Stimulated activated CD4-positive, alpha-beta T cell treated with anti-CD3 and anti-CD28 coated beads, Interleukin-1b, Interleukin-23, amount 100 ng/mL, for 24 hours (primary cell): ENCODE measurements at places on chromosomes 3 and 15.

GRCh38 chr15:75358771-75359536 lies 9.5 kb downstream of the MAN2C1 start:
- no peak for DNase-seq

DNA sequence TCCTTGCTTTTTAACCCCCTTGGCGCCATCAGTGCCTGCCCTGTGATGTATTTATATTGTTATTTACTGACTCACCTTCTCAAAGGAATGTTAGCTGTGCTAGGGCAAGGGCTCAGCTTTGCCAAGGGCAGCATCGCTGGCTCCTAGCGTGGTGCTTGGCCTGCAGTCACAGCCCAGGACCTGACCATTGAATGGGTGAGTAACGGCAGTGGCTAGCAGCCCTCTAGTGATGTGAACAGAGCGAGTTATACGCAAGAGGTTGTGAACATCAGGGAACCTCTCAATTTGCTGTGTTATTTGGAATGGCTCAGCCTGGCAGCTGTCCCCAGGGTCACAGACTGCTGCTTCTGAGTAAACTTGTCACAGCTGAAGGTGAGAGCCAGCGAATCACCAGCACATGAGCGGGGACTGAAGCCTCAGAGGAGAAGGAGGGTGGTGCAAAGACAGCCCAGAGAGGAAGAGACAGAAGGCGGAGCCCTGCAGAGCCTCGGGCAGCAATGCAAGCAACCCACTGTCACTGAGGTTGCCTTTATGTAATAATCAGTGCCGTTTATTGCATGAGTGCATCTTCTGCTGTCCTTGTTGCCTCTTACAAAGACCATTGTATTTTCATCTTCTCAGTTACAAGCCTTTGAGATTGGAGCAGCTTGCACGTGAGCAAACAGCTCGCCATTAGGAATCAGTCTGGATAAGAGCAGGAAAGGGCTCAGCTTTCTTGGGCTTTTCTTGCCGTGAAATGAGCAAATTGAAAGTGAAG lies 158.3 kb downstream of the SLCO3A1 start:
- DNase-seq, result no peak

DNA sequence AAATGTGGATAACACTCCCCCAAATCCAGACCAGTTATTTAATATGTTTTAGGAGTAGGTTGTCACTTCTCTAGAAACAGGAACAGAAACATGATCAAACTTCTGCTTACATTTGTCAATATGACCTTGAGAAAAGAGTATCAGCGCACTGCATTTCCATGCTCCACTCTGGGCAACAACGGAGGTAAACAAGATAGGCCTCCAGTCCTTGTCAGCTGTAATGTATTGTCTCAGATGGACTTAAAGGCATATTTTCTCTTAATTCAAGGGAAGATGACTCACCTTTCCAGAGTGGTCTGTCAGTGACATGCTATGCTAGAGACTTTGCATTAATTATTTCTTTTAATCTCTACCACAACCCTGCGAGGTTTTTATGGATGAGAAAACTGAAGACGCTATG lies 51.6 kb upstream of the TCF12 start:
- no peak for DNase-seq

DNA sequence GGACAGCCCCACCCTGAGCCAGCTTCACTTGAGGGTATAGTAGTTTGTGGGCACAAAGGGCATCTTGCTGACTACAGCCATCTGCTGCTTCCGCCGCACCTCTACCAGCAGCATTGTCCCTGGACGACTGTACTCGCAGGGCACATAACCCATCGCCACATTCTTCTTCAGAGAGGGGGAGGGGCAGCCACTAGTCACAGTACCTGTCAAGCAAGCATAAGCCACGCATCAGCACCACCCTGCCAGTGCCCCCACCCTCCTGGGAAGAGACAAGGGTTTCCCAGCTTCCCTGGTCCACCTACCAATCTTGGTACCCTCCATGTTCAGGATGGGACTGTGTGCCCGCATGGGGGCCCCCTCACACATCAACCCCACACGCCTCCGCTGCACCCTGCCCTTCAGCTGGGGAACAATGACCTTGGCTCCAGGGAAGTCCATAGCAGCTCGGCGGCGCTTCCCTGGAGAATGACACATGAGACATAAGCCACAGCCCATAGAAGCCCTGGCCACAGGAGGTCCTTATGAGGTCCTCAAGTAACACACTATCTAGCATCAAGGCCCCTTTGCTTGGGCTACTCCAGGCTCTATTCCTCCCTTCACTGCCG lies 4.7 kb downstream of the AMT start:
- no peak for DNase-seq

DNA sequence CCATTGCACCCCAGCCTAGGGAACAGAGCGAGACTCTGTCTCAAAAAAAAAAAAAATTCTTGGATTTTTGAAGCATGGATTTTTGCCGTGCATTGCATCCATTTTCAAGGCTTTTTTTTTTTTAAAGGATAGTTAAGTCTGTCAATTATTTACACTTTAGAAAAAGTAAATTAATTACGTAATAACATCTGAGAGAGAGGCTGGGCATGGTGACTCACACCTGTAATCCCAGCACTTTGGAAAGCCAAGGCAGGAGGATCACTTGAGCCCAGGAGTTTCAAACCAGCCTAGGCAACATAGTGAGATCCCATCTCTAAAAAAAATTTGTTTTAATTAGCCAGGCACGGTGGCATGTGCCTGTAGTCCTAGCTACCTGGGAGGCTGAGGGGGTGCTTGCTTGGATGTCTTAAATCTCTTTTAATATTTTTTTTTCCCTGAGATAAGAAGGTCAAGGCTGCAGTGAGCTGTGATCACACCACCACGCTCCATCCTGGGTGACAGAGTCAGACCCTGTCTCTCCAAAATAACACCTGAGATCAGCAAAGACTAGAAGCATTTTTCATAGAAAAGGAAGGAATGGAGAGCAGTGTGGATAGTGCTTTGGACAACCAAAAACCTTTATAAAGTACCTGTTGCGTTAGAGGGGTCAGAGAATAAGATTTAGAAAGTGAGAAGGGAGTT lies 6.8 kb upstream of the SENP7 start:
- DNase-seq, result no peak

DNA sequence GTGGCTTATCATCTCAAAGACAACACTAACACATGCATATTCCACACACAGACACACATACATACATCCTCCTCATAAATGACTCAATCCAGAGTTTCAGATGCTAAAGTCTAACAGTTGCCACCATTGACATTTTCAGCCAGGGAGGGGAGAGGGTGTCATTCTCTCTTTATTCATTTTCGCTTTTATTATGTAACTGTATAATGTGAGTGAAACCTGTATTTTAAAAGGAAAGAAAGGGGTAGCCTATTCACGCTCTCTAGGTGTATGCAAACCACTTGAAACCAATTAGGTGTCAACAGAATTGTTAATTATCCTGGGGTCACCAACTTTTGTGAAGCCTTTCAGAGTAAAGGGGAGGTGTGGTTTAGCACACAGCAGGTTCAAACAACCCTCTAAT lies 1282.9 kb downstream of the ROBO2 start:
- DNase-seq, result no peak

DNA sequence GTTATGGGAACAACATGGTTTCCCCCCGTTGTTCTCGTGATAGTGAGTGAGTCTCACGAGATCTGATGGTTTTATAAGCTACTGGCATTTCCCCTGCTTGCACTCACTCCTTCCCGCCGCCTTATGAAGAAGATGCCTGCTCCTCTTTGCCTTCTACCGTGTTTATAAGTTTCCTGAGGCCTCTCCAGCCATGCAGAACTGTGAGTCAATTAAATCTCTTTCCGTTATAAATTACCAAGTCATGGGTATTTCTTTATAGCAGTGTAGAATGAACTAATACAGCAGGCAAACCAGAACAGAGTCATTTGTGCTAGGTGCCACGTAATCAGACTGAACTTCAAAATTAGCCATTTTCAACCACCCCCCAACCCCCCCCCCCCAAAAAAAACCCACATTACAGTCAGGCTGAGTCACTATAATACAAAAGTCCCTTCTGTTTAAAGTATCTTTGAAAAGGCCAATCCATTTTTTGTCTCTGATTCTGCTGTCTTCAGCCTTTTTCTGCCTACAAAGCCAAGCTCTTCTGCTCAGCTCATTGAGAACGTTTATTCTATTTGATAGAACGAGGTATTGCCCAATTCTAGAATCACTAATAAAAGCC lies 4.1 kb downstream of the OR4F6 start:
- DNase-seq, result no peak
